ENCODE measurements at places on chromosomes 3 and 15. TPM values are rescaled to one million over a fixed set of nuclear protein-coding genes. Genes with fewer than 3 reads are reported as not detected.

GRCh38 chr15:77749236-77749997 is 116.7 kb upstream of the LINGO1 start:
- no peak for DNase-seq

DNA sequence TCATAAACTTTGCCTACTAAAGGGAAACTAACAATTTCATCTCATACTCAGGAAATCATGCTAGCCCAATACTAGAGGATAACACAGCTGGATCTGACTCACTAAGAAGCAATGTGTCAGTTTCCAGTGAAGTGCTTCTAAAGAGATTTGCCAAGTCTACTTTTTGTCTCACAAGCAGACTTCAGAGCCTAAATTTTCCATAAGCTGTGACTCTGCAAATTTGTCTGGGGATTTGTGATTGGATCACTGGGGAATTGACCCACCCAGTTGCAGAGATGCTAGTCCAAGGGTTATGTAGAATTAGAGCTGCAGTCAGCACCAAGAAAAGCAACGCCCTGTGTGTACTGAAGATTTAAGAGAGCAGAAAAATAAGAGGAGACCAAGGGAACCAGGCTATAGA is 647.1 kb downstream of the NTRK3 start:
- DNase-seq = no peak

- no peak for DNase-seq
Observed at GRCh38 chr15:73873889-73874511, 636 bp downstream of the TBC1D21 start.

OR5K2 gene
- total RNA-seq = not detected

- no peak for DNase-seq
Observed at GRCh38 chr3:119468041-119468440, 722 bp upstream of the POGLUT1 start.

All from lower leg skin (tissue), 4 donors.